ENCODE measurements at places on chromosomes 3 and 15.

DNA sequence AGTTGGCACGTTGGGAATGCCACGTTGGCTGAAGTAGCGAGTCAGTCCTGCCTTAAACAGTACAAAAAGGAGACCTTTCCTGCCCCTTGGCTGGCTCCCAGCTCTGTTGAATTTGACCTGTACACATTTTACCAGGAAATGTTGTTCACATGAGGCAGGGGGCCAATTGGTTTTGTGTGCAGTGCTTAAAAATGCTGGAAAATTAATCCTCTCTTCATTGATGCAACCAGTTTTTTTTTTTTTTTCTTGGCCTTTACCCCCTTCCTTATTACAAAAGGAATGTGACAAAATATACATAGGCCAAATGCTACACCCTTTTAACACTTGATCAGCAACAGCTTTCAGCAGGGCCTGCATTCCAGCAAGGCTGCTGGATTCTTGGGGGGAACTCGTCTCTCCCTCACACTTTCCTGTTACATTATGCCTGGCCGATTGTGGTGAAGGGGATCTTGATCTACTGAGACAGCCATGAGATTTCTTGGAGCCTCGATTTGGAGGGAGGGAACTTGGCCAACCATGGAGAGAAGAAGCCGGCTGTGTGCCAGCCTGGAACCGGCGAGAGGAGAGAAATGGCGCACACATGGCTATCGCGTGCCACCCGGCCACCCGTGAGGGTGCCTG lies 93.1 kb downstream of the DNASE1L3 start:
- no peak for DNase-seq

DNA sequence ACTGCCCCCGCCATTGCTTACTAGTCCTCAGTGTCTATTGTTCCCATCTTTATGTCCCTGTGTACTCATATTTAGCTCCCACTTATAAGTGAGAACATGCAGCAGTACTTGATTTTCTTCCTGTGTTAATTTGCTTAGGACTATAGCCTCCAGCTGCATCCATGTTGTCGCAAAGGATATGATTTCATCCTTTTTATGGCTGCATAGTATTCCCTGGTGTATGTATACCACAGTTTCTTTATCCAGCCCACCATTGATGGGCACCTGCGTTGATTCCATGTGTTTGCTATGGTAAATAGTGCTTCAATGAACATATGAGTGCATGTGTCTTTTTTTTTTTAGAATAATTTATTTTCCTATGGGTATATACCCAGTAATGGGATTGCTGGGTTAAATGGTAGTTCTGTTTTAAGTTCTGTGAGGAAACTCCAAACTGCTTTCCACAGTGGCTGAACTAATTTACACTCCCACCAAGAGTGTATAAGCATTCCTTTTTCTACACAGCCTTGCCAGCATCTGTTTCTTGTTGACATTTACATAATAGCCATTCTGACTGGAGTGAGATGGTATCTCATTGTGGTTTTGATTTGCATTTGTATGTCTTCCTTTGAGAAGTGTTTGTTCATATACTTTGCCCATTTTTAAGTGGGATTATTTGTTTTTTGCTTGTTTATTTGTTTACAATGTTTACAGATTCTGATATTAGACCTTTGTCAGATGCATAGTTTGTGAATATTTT lies 53.7 kb downstream of the GALK2 start:
- DNase-seq = no peak

- no peak for DNase-seq
These were observed 44.8 kb downstream of the POLR2M start for GRCh38 chr15:57751177-57751800.

- no peak for DNase-seq
These were observed 43.1 kb downstream of the SCAP start for GRCh38 chr3:47432673-47433072.

DNA sequence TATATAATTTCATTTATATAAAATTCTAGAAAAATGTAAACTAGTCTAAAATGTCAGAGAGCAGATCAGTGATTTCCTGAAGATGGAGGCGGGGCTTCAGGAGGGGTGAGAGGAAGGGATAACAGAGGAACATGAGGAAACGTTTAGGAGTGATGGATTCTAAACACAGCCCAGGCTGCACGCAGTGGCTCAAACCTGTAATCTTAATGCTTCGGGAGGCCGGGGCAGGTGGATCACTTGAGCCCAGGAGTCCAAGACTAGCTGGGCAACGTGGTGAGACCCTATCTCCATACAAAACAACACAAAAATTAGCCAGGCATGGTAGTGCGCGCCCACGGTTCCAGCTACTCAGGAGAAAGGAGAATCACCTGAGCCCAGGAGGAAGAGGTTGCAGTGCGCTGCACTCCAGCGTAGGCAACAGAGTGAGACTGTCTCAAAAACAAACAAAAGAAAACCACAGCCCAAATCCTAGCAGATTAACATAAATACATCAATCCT lies 18.0 kb upstream of the IQCF1 start:
- DNase-seq = no peak

DNA sequence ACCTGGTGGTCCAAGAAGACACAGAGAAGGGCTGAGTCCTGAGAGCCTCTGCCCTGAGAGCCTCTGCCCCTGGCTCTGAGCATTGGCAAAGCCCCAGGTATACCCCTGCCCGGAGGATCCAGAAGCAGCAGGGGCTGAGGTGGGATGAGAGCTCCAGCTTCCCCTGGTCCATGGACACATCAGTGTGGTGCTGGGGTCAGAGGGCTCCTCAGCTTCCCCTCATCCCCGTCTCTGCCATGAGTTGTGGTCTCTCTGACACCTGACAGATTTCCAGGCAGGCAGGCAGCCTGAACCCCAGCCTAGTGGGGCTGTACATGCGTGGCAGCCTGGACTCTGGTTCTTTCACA lies 3.5 kb upstream of the KLF15 start:
- DNase-seq = no peak

DNA sequence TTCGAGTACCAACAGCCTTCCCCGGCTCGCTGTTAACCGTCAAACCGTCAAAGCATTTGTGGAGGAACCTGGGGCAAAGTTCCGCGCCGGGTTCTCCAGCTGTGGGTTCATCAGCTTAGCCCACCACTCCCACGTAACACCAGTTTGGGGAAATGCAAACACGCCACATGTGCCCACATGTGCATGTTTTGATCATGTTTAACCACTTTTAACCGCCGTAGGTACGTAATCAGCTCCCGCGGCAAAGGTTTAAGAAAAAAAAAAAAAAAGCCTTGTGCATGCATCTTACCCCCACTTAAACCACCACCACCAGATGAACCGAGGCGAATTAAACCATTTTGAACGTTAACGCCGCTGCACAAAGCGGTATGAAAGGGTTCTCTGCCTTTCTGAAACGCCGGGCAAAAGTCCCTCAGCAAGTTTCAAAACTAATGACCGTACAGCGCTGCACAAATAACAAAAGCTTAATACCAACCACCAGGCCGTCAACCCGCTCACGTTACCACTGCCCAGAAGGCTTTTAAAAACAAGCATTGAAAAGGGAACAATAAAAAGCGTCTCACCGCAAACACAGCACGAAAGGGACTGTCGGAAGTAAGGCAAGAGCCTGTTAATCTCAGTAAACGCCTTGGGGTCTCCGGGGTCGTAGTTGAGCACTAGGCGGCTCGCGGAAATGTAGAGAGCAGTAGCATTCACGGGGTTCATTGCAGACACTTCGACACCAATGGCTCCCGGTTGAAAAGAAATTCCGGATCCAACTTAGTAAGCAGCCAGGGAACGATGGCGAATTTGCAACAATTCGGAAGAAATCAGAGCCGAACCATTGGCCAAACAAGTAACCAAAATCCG lies 1.5 kb downstream of the MSL2 start:
- DNase-seq = no peak

DNA sequence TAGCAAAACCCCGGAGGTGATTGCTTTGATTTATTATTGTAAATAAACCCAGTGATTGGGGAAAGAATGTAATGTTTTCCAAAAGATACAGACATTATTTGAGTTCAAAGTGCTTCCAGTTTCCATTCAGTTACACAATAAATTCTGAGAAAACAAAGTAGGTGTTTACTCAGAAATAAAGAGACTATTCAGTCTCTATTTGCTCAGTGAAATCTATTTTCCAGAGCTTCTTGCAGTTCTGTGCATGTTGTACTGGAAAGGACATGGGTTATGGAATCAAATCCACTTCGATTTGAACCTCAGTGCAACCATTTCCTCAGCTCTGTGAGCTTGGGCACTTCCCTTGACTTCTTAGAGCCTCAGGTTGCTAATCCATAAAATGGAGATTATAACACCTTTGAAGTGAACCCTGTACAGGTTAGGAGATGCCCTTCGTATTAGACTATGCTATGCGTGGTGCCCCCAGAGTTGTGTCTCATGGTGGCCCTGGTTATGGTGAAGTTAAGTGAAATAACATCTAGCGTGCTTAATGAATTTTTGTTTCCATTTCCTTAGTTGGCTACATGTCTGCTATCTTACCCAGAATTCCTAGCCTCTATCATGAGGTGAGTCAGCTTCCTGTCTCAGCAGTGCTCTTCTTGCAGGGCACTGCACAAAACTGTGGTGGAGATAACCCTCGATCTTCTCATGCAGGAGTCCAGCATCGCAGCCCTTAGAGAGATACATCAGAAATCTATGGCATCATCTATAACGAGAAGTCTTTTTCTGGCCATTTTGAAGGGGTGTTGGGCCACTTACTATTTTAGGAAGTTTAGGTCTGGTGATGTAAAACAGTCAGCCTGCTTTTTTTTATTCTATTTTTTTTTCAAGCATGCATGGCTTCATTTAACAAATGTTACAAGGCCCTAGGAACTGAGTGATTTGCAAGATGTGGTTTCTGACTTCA lies 97.7 kb downstream of the RPL39L start:
- DNase-seq = peak; percentile 19

DNA sequence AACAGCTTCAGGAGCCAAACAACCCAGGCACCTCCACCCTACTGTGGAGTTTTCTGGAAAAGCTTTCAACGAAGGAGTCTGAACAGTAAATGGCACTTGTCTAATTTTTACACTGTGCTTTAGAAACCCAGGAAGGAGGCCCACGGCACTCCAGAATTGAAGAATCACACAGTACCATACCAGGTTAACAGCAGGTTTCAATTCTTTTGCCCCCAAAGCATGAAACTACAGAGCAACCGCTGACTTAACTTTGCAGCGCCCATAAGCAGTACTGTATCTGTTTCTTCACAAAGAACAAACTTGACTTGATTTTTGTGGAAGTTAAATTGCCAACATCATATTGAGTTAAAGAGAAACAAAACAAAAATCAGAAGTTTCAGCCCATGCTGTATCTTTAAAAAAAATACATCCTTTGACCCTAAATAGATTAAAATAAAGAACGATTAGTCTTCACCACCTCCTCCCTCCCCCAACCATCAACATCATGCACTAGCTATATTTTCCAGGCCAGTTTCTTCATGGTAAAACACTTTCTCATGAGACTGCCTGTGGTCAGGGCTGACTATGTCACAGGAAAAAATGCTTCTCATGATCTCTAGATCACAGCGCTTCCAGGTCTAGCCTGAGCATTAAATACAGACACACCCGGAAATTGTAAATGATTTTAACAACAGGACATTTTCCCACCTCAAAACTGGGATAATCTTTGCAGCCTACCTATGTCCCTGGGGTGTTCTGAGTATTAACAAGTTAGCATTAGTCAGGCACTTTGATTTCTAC lies 456.3 kb downstream of the FOXP1 start:
- no peak for DNase-seq

- no peak for DNase-seq
These were observed 31.1 kb downstream of the RBM15B start for GRCh38 chr3:51422211-51422610.

GRCh38 chr15:88974392-88974791 lies 61.2 kb upstream of the MFGE8 start:
- DNase-seq = no peak

- no peak for DNase-seq
These were observed 5.9 kb downstream of the CYP19A1 start for GRCh38 chr15:51332206-51333147.

Measured in stimulated activated CD8-positive, alpha-beta memory T cell treated with anti-CD3 and anti-CD28 coated beads, Interleukin-4, amount 100 ng/mL, for 1 hour (primary cell).